Heart left ventricle (tissue), 16 donors: ENCODE measurements at places on chromosomes 13 and 19. TPM values are rescaled to one million over a fixed set of nuclear protein-coding genes. Genes with fewer than 3 reads are reported as not detected.

PODNL1 gene
- 0.61 TPM for total RNA-seq

ZNF784 gene
- total RNA-seq: 6.9 TPM

CEACAM7 gene
- not detected for total RNA-seq

ZNF235 gene
- 4.1 TPM for total RNA-seq

MISP3 gene
- 3.5 TPM for total RNA-seq

MEIOSIN gene
- total RNA-seq: not detected
